CD4-positive, alpha-beta T cell treated with Interleukin-4 for 1 hour (primary cell): ENCODE measurements at places on chromosomes 2 and 18.

GRCh38 chr2:160227293-160227915, 27.3 kb upstream of the ITGB6 start:
- DNase-seq = no peak

- no peak for DNase-seq
Measured at GRCh38 chr2:115543461-115543860, 1101.0 kb downstream of the DPP10 start.

DNA sequence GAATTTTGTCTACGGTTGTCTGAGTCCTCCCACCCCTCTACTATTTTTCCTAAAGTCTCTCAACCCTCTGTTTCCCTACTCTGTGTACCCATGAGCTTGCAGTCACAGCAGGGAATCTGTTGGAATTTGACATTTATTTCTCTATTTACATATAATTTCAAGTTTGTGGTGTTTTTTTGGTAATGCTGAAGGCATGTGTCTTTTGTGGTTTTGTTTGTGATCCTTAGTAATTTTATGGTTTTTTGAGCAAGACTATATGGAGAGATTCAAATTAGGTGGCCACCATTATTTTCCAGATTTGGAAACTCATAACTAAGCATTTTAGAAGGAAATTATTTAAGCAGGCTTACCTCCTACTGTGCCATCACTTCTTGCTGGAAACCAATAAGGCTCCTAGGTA, 27.2 kb upstream of the FBLN7 start:
- DNase-seq = no peak

DNA sequence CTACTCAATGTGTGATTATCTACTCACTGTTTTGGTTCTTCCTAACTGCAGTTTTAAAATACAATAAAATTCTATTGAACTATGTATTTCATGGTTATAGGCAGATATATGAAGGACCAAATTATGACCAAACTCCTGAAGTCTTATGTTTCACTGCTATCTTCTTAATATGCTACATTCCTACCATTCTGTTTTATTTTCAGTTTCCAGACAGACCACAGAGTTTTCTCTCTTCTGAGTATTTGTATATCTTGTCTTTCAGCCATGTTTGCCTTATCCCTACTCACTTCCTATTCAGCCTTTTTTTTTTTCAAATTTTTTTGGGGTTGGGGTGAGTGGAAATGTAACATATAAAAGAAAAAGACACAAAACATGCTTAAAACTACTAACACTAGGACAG, 6.3 kb downstream of the RFTN2 start:
- no peak for DNase-seq

- DNase-seq = no peak
Measured at GRCh38 chr2:181240844-181241243, 216.3 kb upstream of the ITGA4 start.

- no peak for DNase-seq
Measured at GRCh38 chr18:32308493-32309120, 118.8 kb downstream of the MEP1B start.

- no peak for DNase-seq
Measured at GRCh38 chr18:6255116-6255705, 159.5 kb downstream of the L3MBTL4 start.

- peak; percentile 69 for DNase-seq
Measured at GRCh38 chr2:144320491-144320890, 199.4 kb downstream of the ZEB2 start.

DNA sequence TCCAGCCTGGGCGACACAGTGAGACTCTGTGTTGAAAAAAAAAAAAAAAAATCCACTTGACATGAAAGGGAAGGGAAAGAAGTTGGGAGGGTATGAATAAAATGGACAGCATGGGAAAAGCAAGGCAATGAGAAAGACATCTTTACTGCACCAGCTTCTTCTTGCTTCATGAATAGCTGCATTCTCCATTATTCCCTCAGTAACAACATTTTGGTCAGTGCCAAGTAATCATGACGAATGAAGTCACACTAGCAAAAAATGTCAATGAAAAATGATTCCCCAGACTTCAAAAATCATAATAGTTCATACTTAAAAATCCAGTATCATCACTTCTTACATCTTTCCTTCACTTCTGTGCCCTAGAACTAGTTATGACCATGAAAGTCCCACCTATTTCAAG, 30.4 kb downstream of the ADAM17 start:
- DNase-seq = no peak

DNA sequence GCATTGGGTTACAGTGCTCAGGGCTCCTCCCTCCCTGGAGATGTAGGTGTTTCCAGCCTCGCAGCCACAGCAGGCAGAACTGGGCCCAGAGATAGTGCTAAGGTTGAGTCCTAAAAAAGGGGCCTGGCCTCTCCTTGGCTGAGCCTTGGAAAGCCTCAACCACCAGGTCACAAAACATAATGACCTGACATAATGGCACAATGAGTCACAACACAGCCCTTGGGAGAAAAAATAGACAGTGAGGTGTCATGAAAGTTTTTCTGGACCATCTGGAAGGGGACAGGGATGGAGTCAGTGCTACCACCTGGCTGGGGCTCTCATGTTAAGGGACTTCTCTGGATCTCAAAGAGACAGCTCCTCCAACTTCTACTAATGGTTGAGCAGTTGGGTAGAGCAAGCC, 92.4 kb upstream of the LCLAT1 start:
- DNase-seq = no peak

GRCh38 chr18:1914489-1914888, 656.8 kb downstream of the METTL4 start:
- DNase-seq = no peak

- no peak for DNase-seq
Measured at GRCh38 chr2:213691351-213691750, 407.1 kb downstream of the SPAG16 start.

- no peak for DNase-seq
Measured at GRCh38 chr2:159775021-159775420, 23.0 kb downstream of the CD302 start.

- no peak for DNase-seq
Measured at GRCh38 chr2:28915939-28916338, 21.5 kb downstream of the WDR43 start.

DNA sequence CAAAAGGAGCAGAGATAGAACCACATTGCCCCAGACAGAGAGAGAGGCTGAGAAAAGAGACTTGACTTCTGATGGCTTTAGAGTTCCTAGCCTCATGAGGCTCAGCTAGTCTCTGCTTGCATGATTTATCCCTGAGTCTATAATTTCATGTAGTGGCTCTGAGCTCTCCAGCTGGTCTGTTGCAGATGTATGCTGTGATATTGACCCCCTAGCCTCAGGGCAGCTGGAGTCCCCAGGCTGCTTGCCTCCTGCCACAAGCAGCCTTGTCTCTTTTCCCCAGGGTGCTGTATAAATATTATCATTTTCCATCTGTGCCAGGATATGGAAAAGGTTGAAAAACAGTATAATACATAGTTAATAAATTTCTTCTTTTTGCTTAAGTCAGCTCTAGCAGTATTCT, 467.6 kb upstream of the CWC22 start:
- DNase-seq = no peak

DNA sequence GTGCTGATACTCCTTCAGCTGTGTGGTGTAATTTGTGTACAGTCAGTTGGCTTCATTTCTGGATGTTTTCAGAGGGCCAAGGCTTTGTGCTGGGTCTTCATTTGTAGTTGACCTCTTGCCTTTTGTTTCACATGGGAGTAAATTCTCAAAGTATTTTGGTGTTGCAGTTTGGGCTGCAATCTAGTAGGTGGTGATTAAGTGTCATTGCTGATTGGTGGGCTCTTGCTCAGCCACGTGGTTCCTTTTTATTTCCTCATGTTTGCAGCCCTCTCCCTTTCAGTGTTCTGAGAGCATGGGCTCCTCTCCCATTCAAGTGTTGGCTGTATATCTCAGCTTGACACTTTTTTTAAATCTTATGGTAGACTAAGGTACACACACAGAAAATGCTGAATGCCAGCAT, 96.8 kb downstream of the SNTG2 start:
- DNase-seq = no peak

- no peak for DNase-seq
Measured at GRCh38 chr2:55111570-55112228, 61.4 kb upstream of the RTN4 start.

GRCh38 chr18:55821219-55821618, 233.2 kb upstream of the TCF4 start:
- DNase-seq = no peak

DNA sequence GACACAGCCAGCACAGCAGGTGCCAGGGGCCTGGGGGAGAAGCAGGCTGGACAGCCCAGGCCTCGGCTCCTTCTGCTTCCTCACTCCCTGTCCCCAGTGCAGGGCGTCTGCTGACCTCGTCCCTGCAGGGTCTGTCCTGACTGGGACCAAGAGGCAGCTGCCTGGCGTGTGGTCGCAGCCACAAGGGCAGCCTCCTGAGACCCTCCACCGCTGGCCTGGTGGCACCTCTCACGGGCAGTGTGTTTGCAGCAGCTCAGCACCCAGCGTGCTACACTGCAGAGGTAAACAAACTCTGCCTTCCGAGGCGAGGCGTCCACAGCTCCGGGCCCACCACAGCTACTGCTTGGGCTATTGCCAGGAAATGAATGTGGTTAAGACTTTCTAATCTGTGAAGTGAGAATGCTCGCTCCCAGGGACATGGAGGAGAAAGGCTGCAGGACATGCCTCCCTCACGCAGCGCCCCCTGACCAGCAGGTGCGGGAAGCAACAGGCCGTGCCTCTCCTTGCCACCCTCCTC, 46.1 kb upstream of the HPCAL1 start:
- DNase-seq = no peak

- DNase-seq = no peak
Measured at GRCh38 chr2:202847693-202848524, 23.7 kb downstream of the ICA1L start.

DNA sequence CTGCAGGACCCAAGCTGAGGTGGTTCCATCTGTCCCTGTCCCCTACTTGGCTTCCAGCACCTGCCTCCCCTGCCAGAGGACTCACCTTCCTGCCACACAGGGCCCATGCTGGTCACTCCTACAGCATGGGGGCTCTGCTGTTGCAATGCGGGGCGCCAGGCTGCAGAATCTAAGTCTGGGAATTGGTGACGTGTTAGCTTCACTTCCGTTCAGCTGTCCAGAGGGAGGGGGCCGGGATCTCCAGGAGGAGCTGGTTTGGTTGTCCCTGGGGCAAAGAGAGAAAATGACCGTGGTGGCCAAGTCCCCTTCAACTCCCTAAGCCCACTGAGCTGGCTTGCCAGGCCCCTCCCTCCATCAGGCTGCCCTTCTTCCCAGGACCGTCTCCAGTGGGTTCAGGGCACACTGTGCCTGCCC, 69.5 kb downstream of the IL1R2 start:
- DNase-seq = no peak

DNA sequence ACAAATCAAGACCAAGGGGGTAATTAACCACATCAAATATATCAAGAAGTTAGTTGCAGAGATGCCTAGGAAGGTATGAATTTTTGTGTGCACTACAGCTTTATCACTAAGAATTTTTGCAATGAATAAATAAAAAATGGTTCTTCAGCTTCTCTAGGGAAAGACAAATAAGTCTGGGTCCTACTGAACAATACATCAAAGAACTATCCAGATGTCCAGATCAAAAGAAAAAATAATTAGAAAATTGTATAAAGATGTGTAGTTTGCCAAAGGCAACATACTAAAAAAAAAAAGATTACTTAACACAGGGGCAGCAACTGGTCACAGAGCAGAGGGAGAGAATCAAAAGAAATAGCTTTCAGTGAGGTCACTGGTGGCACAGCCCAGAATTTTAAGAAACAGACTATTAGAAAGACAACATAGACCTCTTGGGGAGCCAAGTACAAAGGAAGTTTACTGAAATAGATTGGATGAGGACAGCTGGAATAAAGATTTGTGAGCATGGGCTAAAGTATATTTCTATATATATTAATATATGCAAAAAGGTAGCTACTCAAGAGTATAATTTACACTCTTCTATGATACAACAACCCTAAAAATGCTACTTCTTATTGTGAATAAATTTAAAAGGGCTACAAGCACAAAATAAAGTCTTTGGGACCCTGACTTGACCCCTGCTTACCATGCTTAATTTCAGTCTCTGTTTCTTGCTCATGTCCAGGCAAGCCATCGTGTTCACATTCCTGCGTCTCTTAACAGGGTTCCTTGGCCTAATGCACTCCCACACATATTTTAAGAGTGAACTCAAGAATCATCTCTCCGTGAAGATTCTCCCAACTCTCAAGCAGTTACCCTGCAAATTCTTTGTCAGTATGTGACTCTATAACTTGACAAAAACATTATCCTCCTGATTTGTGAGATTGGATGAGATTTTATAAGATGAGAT, 99.0 kb upstream of the GRB14 start:
- no peak for DNase-seq

DNA sequence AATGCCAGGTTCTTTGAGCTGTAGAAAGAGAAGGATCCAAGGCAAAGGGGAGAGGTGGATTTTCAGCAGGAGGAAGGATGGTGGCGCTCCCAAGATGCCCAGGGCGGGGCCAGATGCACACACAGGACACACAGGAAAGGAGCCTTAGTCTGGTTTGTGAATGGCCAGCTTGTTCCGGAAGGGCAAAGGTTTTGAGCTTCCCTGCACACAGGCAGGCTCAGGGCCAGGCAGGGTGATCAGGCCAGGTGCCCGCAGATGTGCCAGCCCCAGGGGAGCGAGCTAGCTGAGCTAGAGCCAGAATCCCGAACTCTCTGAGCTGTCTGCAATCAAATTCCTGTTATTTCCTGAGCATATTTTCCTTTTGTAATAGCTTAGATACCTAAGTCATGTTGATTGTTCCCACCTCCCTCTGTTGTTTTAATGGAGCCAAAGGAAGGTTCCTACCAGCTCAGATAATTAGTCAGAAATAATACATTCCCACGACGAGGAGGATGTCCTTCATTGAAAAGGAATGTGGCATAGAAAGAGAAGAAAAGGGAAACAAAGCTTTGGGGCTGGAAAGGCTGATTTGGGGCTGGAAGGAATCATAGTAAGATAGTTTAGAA, 13.7 kb upstream of the OTOF start:
- no peak for DNase-seq

GRCh38 chr2:149364839-149365238, 34.5 kb downstream of the LYPD6 start:
- DNase-seq = no peak

DNA sequence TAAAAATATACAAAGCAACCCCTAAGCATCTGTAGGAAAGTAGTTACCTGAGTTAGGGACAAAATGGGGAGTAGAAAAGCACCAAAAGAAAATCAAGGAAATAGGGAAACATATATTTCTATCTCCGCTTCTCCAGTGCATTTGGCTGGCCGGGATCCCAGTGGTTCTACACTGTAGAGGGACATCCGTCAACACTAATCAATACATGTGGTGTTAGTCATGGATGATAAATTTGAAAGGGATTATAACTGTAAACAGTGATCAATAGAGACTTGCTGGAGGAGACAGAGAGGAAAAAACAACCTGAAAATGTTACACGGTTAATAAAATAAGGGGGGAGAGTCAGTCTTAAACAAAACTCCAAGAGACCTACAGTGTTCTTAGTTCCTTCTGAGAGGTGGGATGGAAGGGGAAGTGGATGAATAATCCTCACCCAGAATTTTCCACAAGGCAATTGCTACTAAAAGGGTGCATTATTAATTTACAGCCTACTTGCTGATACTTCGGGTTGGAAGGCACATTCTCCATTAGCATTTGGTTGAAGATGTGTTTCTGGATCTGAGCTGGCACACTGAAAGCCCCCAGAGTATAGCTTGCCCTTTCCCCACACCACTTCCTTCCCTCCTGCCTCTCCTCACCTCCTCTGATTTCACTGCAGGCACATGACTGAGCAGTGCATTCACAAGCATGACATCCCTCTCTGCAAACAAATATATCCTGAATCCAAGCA, 530.0 kb downstream of the BCL11A start:
- DNase-seq = no peak

- DNase-seq = peak; percentile 26
Measured at GRCh38 chr2:160207804-160208654, 8.0 kb upstream of the ITGB6 start.

GRCh38 chr18:36449451-36449850, 151.9 kb downstream of the FHOD3 start:
- DNase-seq = no peak

GRCh38 chr2:218927876-218928275, 31.6 kb upstream of the CDK5R2 start:
- no peak for DNase-seq
